Kidney (tissue), 22 donors: ENCODE measurements at places on chromosomes 3 and 15.

- no peaks in the 10 kb centered on the region for H3K4me1 ChIP-seq
- DNase-seq: peak; percentile 71
- H3K27me3 ChIP-seq: no peaks in the 10 kb centered on the region
- no peak overlapping the region for H3K27ac ChIP-seq
Measured at GRCh38 chr3:109355625-109356441, 18.5 kb upstream of the DPPA4 start.

DNA sequence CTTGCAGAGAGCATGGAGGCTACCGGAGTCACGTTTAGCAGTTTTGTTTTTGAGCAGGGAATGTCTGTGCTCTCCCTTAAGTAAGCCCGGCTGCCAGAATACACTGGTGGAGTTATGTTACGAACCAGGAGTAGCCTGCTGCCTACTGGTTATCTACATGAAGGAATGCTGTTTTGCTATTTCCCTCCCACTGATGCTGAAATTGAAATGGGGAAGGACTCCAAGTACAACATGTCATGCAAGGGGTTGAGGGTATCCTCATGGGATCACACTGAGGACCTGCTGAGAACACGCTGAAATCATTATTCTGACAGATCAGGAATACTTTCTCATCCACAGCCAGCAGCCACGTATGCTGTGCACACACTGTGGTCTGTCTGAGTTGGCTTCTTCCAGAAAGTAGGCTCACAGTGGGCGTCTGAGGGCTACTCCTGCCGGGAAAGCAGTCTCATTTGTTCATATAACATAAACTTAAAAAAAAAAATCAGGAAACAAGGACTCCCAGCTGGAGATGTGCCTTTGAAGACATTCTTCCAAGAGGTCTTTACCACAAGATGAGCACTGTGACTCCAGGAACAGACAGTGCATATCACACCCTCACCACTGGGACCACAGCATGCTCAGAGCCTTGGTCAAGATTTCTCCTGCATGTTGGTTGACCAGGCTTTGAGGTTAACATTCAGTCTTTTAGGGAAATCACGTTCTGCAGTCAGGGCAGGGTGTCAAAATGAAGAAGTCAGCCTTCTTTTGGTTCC is 300.4 kb upstream of the RASGRP1 start:
- H3K36me3 ChIP-seq: no peaks in the 10 kb centered on the region
- peaks cover 9% of the 10 kb centered on the region for H3K4me1 ChIP-seq
- no peak overlapping the region for H3K4me3 ChIP-seq
- H3K27me3 ChIP-seq: no peaks in the 10 kb centered on the region

DNA sequence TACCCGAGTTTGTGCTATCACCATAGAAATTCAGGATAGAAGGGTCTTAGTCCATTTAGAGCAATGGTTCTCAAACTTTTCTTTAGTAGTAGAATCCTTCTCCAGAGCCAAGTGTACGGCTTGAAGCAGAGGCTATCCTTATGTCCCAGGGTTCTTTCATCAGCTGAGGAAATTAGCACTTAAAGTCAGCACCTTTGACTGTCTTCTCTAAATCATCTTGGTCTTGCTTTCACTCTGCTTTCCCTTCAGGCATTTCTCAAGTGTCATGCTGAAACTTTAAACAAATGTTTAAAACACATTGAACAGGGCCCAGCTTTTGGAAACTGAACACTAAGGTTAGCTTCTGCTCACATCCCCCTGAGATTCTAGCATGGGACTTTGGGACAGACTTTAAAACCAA is 78.2 kb downstream of the TM4SF4 start:
- no peaks in the 10 kb centered on the region for H3K36me3 ChIP-seq
- no peak overlapping the region for H3K4me3 ChIP-seq
- H3K4me1 ChIP-seq: peaks cover 33% of the 10 kb centered on the region
- no peak for DNase-seq
- no peak overlapping the region for H3K27ac ChIP-seq

GRCh38 chr3:59774000-59774399 is 724.2 kb upstream of the CFAP20DC start:
- H3K27me3 ChIP-seq: no peaks in the 10 kb centered on the region
- no peaks in the 10 kb centered on the region for H3K36me3 ChIP-seq
- H3K4me3 ChIP-seq: no peak overlapping the region
- no peaks in the 10 kb centered on the region for H3K4me1 ChIP-seq

- DNase-seq: no peak
- H3K36me3 ChIP-seq: no peaks in the 10 kb centered on the region
- peaks cover 3% of the 10 kb centered on the region for H3K4me1 ChIP-seq
- no peaks in the 10 kb centered on the region for H3K27me3 ChIP-seq
Measured at GRCh38 chr3:107432013-107432515, 54.8 kb downstream of the CCDC54 start.
